GM06990 (cell line): ENCODE measurements at places on chromosomes 1 and 21.

- no peak for DNase-seq
Measured at GRCh38 chr1:226510453-226510852, 38.1 kb upstream of the STUM start.

DNA sequence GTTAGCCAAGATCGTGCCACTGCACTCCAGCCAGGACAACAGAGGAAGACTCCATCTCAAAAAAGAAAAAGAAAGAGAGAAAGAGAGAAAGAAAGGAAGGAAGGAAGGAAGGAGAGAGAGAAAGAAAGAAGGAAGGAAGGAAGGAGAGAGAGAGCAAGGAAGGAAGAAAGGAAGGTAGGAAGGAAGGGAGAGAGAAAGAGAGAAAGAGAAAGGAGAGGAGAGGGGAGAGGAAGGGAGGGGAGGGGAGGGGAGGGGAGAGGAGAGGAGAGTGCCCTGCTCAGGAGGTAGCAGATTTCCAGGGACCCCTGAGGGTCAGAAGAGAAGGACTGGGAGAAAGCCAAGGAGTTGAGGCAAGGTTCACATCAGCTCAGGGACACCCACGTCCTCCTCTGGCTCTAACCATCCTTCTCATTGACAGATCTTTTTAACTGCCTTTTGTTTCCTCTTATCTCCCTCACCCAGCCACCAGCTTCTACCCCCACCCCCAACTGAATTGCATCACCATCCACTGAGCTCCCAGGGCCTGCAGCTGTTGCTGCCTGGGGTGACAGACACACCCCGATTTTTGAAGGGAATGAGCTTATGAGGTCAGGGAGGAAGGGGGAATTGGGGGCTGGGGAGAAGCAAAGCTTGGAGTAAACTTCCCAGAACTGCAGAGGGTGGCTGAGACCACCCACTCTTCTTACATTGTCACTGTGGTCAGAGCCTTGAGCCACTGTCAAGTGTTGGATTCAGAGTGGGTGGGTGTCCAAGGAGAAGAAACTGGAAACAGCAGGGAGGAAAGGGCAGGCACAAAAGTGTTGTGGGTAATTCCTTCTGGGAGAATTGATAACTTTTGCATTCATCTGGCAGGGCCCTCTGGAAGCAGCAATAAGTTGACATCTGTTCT, 91.6 kb downstream of the GLUL start:
- no peak for DNase-seq

DNA sequence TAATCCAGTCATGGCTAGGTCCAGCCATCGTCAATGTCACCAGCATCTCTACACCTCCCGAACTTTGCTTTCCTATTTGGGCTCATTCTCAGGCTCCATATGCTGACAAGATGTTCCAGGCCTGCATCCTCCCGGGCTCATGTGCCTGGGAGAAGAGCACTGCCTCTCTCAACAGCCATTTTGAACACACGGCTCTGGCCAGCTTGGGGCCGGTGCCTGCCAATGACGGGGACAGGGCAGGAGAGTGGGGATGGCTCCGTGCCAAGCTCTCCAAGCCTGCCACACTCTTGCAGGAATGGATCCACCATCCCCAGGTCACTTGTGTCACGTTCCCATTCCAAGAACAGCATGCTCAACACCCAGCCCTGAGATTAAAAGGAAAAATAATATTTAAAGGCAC, 61.4 kb upstream of the PAX7 start:
- no peak for DNase-seq

- DNase-seq, result no peak
Measured at GRCh38 chr1:36864182-36864822, 170.0 kb downstream of the GRIK3 start.

DNA sequence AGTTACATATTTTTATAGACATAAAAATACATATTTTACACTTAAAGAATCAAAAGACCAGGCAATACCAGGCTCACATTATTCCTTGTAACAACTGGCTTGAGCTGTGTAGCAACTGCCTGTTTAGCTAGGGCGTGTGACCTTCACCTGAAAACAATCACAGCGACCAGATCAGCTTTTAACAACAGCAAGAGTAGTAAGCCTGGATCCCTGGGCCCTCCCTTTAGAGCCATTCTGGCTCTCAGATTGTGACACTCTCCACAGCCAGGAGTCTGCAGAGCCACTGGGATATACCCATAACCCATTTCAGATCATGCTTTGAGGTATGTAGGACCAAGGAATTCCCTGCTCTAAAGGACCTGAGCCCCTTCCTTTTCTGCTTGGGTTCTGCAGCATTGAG, 29.4 kb upstream of the GNG4 start:
- DNase-seq, result no peak

GRCh38 chr1:177825276-177825901, 144.5 kb downstream of the SEC16B start:
- DNase-seq, result no peak

GRCh38 chr1:233884461-233885151, 19.9 kb upstream of the SLC35F3 start:
- no peak for DNase-seq

DNA sequence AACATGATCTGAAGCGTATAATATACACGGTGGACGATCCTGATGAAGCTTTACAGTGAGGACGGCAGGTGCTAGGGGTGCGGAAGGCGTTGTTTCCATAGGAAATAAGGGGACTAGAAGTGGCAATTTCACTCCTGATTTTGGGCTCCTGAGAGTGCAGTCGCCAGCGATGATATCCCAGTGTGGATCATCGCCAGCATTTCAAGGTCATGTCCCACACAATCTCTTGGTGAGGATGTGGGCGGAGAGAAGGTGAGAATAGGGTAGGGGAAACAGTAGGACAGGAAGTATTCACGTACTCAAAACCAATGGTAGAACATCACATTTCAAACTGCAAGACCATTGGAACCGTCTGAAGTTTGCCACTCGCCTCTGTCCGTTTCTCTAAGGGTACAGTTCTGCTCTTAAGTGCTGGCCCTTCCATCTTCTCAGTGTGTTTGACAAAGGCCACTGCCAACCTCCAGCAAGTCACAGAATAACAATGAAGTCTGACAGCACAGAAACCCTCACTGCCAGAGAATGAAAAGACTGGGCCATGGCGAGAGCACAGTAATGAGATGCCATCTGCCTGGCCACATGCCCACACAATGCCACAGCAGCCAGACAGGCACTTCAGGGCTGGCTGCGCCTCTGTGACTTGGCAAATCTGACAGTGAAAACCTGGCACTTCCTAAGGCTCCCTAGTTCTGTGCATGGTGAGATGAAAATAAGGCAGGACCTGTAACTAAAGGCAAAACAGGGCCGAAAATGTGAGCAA, 27.9 kb downstream of the PCSK9 start:
- no peak for DNase-seq

DNA sequence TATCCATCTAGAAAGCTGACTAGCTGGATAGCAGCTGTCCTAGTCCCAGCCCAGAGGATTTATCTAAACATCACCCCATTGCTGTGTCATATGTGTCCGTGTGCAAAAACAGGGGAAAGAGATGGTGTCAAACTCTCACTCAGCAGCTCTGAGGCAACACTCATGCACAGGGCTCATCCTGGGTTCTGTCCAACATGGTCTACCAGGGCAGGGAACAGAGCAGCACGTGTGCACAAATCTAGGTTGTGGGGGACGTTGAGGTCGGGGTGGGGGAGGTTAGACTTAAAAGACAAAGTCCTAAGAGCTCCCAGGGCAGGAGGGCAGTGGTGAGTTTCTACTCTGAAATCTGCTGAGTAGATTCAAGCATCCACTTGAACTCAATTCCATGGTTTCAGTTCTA, 16.2 kb downstream of the PI4KB start:
- DNase-seq, result no peak

DNA sequence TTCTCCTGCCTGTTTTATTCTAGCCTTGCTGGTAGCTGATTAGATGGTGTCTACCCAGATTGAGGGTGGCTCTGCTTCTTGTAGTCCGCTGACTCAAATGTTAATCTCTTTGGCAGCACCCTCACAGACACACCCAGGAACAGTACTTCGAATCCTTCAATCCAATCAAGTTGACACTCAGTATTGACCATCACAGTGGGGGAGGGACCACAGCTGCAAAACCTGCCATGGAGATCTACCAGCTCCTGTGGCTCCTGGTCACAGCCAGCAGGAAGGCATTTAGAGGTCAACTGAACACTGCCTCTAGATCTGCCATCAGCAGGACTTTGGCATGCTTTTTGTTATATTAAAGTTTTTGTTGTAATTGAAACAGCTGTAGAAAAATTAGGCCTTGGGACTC, 146.9 kb downstream of the RWDD3 start:
- no peak for DNase-seq

DNA sequence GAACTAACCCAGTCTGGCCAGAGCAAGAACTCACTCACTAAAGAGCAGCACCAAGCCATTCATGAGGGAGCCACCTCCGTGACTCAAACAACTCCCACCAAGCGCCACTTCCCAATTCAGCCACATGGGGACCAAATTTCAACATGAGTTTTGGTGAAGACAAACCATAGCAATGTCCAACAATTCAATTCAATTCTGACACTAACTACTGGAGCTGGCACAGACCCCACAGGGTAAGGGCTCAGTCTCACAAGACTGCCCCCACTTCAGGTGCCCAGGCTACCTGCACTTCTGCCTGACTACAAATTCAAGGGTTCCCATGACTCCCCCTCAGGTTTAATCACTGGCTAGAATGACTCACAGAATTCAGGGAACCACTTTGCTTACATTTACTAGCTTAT, 48.8 kb upstream of the RAP1A start:
- no peak for DNase-seq

DNA sequence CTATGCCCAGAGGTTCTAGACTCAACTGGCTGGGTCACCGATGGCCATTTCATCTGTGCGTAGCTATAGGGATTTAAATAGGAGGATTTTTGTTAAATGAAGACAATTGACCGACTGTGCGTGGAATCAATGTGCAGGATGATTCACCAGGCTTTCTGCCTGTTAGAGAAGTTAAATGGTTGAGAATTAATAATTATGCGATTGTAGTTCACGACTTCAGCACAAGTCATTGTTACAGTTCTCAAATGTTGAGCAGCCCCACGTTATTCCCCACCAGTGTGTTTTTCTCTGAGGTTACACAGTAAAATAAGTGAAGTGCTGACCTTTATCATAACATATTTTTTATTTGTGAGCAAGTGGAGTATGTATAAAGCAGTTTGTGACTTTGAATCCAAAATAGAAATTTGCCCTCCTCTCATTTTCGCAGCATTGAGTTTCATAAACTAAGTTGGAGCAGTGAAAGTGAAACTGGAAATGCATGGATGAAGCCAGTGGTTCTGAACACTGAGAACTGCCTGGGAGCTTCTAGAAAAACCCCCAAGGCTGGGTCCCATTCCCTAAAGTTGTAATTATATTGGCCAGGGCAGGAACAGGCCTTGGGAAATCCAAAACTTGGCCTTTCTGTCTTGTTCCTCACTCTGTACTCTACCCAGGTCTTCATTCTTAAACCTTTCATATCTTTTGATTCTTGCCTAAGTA, 102.6 kb downstream of the GALNT2 start:
- no peak for DNase-seq

- DNase-seq, result no peak
Measured at GRCh38 chr1:178188306-178188705, 94.4 kb downstream of the RASAL2 start.

- DNase-seq, result no peak
Measured at GRCh38 chr1:182742780-182743179, 46.8 kb upstream of the NPL start.

- no peak for DNase-seq
Measured at GRCh38 chr21:41966041-41966833, 12.4 kb upstream of the C2CD2 start.

- DNase-seq, result no peak
Measured at GRCh38 chr1:76781447-76781846, 85.8 kb upstream of the ST6GALNAC5 start.

GRCh38 chr1:109529881-109530456, 9.7 kb upstream of the GPR61 start:
- DNase-seq, result no peak

- no peak for DNase-seq
Measured at GRCh38 chr1:44777547-44777946, 2.2 kb downstream of the RPS8 start.

- no peak for DNase-seq
Measured at GRCh38 chr1:211596418-211597181, 17.6 kb upstream of the SLC30A1 start.

DNA sequence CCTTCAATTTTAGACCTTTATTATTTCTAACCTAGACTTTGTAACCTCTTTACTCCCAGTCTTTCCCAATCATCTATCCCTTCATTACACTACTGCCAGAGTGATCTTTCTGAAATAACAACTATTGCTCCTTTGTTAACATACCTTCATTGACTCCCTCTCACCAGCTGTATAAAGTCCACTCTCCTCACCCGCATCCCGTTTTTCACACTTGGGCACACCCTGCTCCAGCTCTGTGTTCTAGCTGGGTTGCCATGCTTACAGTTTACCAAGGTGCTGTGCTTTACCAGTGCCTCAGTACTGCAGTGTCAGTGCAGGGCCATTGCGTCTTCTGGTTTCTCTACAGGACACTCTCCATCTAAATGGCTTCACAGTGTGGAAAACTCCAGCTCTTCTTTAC, 148.2 kb downstream of the NFIA start:
- no peak for DNase-seq

DNA sequence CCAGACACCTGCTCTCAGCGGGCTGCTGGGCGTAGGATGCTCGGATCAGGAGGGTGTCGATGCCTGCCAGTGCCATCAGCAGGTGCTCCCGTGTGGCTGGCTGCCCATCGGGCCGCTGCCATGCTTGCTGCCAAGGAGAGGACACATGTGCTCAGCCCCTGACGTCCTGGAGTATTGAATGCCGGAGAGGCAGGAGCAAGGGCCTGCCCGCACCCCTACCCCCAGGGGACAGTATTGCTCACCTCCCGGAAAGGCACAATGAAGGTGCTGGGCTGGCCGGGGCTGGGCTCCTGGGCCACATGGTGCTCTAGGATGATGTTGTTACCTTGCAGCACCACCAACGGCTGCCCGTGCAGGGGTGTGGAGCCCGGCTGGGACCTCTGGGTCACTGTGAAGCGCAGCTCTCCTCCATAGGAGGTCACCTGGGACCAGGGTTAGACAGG, 61.5 kb downstream of the HSPG2 start:
- no peak for DNase-seq

GRCh38 chr1:208153386-208153785, 90.8 kb downstream of the PLXNA2 start:
- DNase-seq, result no peak

DNA sequence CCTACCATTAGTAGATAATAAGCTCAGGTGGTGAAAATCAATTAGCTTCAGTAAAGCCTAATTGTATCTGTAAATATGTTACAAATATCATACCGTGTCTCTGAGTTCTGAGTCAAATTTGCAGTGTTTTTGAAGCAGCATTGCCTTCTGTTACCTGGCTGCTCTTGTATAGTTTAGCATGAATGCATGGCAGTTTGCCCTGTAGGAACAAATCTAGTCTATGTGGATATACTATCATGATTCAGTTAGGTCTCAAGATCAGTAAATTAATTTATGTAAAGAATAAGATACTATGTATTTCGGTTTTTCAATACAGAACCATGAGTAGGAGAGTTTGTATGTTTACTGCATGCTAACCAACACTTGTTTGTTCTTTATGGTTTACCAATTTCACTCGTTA, 240.6 kb upstream of the C1orf105 start:
- no peak for DNase-seq

DNA sequence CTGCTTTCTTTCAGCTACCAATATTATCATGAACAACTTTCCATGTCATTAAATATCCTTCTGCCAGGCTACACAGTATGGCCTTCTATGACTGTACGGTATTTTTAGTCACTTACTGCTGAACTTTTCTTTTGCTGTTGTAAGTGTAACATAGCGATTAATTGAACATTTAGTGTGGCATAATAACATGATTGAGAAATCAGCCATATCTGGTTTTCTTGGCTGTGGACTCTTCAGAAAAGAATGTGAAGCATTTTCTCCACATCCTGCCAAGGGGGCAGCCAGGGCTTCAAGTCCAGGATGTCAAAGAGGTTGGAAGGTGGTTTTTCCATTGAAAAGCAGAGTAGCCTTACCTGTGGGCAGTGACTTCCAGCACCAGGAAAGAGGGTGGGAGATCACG, 8.8 kb upstream of the AHCYL1 start:
- no peak for DNase-seq
